Epithelial cell of umbilical artery (primary cell): ENCODE measurements at places on chromosomes 12 and 14. TPM values are rescaled to one million over a fixed set of nuclear protein-coding genes. Genes with fewer than 3 reads are reported as not detected.

ARL6IP4 gene
- 227 and 297 TPM in 2 replicates for total RNA-seq

FGF6 gene
- total RNA-seq = not detected in 2 replicates

LGR5 gene
- not detected in 2 replicates for total RNA-seq

CACNA1C gene
- under 0.01 TPM in 1 of 2 replicates, not detected in the other for total RNA-seq

PPP2R5E gene
- 14.6 and 15.6 TPM in 2 replicates for total RNA-seq

HNF1A gene
- not detected in 2 replicates for total RNA-seq

SPRYD4 gene
- total RNA-seq = 1.3 and 2.1 TPM in 2 replicates

TAS2R30 gene
- 3.2 and 4.9 TPM in 2 replicates for total RNA-seq

AKAP3 gene
- 0.97 and 1.1 TPM in 2 replicates for total RNA-seq

KRT2 gene
- total RNA-seq = not detected in 2 replicates

OR4E1 gene
- not detected in 2 replicates for total RNA-seq

OLR1 gene
- total RNA-seq = not detected in 2 replicates

VDR gene
- total RNA-seq = under 0.01 and 0.30 TPM in 2 replicates

PAPLN gene
- 0.65 and 1.2 TPM in 2 replicates for total RNA-seq

PHETA1 gene
- total RNA-seq = 9.7 and 12.8 TPM in 2 replicates

MIP gene
- total RNA-seq = not detected in 2 replicates

WDR20 gene
- 13.3 and 17.2 TPM in 2 replicates for total RNA-seq

KRT75 gene
- total RNA-seq = under 0.01 and 2.6 TPM in 2 replicates

TNS2 gene
- total RNA-seq = 21.1 and 30.9 TPM in 2 replicates

ETFBKMT gene
- total RNA-seq = 2.6 and 2.9 TPM in 2 replicates

TBX5 gene
- total RNA-seq = not detected in 2 replicates

CLEC1A gene
- total RNA-seq = 18.7 and 24.4 TPM in 2 replicates

LYZ gene
- total RNA-seq = not detected in 2 replicates

SDR9C7 gene
- total RNA-seq = not detected in 2 replicates

FSCB gene
- total RNA-seq = not detected in 2 replicates

CDCA3 gene
- 12.7 and 13.2 TPM in 2 replicates for total RNA-seq

IL22 gene
- not detected in 2 replicates for total RNA-seq

NAV3 gene
- 17.9 and 24.2 TPM in 2 replicates for total RNA-seq

SIX1 gene
- 0.46 and 0.97 TPM in 2 replicates for total RNA-seq

DIO2 gene
- 0.15 TPM in 1 of 2 replicates, not detected in the other for total RNA-seq

SERPINA12 gene
- not detected in 2 replicates for total RNA-seq

ESRRB gene
- total RNA-seq = not detected in 2 replicates

DCN gene
- total RNA-seq = 8.8 and 47.1 TPM in 2 replicates

LALBA gene
- not detected in 2 replicates for total RNA-seq

HOXC12 gene
- not detected in 2 replicates for total RNA-seq

CYP27B1 gene
- total RNA-seq = 0.15 and 0.65 TPM in 2 replicates

CLEC4D gene
- not detected in 2 replicates for total RNA-seq

E2F7 gene
- 2.9 and 6.8 TPM in 2 replicates for total RNA-seq

RPL10L gene
- not detected in 2 replicates for total RNA-seq

HOXC9 gene
- total RNA-seq = not detected in 2 replicates

GPR68 gene
- 0.61 and 0.65 TPM in 2 replicates for total RNA-seq
